Stimulated activated CD8-positive, alpha-beta memory T cell treated with anti-CD3 and anti-CD28 coated beads, Interleukin-7, amount 100 ng/mL, for 48 hours (primary cell): ENCODE measurements at places on chromosomes 7 and 10.

GRCh38 chr10:25017661-25018060 lies 1.2 kb downstream of the THNSL1 start:
- DNase-seq = no peak

DNA sequence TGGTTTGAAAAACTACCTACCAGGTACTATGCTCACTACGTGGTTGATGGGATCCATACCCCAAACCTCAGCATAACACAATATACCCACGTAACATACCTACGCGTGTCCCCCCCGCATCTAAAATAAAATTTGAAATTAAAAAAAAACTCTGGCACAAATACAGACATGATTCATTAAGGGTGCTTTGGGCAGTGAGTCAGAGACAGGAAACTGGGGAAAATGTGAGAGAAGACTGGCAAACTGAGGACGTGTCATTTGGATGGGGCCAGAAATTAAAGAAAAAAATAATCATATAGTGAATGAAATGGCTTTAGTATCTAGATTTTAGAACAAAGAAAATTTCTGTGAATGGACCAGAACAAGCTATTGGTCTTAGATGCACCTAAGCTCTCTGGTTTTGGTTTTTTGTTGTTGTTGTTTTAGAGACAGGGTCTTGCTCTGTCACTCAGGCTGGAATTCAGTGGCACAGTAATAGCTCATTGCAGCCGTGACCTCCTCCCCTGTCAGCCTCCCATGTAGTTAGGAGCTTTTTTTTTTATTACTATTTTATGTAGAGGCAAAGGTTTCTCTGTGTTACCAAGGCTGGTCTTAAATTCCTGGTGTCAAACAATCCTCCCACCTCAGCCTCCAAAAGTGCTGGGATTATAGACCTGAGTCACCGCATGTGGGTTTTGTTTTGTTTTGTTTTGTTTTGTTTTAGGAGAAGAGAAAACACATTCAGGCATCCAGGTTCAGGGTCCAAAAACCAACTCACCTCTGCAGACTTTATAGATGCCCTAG lies 5.9 kb upstream of the PRSS58 start:
- DNase-seq = no peak

DNA sequence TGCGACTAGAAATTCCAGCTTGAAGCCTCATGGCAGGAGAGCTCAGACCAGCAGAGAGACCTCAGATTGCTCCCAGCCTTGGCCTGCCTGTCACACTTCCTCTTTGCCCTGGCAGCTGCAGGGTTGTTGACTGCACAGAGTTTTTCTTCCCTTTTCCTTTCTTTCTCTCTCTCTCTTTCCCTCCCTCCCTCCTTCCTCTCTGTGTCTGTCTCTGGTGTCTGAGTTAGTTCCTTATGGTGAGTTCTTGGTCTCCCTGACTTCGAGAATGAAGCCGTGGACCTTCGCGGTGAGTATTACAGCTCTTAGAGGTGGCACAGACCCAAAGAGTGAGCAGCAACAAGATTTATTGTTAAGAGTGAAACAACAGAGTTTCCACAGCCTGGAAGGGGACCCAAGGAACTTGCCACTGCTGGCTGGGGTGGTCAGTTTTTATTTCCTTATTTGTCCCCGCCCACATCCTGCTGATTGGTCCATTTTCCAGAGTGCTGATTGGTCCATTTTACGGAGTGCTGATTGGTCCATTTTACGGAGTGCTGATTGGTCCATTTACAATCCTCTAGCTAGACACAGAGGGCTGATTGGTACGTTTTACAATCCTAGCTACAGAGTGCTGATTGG lies 266.3 kb downstream of the RPS24 start:
- no peak for DNase-seq

DNA sequence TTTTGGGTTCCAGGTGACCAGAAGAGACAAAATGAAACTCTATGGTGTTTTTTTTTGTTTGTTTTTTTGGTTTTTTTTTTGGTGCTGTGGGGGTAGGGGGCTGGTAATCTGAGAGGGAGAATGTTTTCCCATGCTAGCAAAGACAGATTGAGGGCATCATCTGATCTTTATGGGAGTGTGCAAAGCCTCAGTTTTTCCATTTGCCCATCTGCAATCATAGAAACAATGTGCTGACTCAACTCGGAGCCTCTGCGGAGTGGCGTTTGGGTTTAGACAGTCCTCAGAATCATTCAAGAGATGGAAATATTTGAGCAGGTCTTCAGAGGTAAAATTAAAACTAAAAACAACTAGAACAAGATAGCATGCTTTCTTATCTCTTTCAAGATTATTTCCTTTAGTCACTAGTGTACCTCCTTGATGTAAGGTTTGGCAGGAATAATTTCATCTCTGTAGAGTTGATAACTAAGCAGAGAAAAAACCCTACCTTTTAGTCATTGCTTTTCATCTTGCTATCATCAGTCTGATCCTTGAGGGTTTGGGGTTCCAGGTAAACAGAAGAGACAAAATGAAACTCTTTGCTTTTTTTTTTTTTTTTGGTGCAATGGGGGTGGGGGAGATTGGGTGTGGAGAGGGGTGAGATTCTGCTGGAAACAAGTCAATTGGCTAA lies 18.0 kb downstream of the CNNM2 start:
- DNase-seq = no peak

DNA sequence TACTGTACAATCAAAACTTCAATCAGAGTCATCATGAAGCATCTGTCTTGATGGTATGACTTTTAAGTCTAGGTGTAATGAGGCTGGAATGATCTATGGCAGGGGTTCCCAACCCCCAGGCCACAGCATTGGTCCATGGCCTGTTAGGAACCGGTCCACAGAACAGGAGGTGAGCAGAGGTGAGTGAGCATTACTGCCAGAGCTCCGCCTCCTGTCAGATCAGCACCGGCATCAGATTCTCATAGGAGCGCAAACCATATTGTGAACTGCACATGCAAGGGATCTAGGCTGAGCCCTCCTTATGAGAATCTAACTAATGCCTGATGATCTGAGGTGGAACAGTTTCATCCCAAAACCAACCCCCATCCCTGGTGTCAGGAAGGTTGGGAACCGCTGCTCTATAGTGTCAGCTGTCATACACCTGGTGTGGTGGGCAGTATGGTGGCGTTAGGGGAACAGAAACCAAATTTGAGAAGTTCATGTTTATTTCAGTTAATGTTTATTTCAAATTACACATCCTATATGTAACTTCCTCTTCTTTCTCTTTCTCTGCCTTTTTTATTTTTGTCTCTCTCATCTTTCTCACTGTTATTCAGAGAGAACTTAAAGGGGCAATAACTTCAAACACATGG lies 432.6 kb downstream of the TNS3 start:
- DNase-seq = no peak

DNA sequence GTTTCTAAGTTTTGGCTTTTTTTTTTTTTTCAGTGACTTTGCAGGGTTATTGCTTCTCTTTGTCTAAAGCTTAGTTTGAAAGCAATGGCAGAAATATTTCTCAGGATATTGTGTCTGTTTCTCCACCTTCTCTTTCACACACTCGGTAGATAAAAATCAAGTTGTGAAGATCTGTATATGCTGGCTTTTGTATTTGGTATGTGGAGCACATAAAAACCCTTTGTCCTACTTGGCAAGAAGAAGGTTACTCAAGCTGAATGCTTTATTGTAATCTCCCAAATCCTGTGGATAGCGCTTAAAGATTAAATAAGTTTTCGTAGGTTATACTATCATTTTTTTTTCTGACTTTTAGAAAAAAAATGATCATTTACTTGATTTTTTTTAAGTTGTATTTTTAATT lies 172.4 kb downstream of the CDCA7L start:
- DNase-seq = no peak

DNA sequence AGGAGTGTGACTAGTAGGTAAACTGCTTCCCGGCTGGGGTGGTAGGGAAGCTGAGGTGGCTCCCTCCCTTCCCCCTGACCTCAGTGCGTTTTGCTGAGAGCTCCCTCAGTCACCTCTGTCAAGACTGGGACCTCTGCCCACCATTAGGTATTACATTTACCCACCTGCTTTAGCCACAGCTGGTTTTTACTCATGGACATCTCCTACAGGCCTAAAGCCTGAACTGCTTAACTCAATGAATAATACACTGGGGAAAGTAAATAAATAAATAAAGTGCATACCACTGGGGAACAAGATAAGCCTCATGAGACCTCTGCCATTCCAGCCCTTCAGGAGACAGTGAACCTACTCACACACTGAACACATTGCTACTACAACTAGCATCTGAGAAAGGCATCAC lies 38.9 kb upstream of the CDK13 start:
- DNase-seq = no peak
